Inflammatory macrophage (primary cell): ENCODE measurements at places on chromosomes 7 and 10.

DNA sequence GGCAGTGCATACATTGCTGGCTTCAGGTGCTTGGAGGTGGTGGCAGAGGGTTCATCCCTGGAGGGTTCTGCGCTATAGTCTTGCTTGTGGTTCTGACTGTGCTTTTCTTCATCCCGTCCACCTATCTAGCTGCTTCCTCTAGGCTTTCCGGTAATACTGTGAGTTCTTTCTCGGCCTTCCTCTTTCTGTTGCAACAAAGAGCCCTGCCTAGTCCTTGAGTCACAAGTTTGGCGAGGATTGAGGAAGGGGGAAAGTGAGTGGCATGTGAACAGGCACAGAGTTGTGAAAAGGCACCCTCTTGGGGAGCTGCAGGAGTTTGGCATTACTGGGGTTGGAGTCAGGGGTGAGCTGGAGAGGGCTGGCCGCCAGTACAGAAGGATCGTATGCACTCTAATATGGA is 123.0 kb downstream of the SH2D4B start:
- DNase-seq, result peak; percentile 83

DNA sequence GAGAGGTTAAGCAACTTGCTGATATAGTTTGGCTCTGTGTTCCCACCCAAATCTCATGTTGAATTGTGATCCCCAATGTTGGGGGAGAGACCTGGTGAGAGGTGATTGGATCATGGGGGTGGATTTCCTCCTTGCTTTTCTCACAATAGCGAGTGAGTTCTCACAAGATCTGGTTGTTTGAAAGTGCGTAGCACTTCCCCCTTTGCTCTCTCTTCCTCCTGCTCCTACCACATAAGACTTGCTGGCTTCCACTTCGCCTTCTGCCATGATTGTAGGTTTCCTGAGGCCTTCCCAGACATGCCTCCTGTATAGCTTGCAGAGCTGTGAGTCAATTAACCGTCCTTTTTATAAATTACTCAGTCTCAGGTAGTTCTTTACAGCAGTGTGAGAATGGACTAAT is 13.5 kb upstream of the ZNRF2 start:
- peak; percentile 39 for DNase-seq

GRCh38 chr7:149414745-149415390 is 46.0 kb downstream of the ZNF777 start:
- DNase-seq, result peak; percentile 11

GRCh38 chr10:71799608-71800453 is 26.5 kb upstream of the VSIR start:
- DNase-seq, result peak; percentile 64

- DNase-seq, result no peak
Observed at GRCh38 chr10:45566415-45566814, 106.2 kb downstream of the ZFAND4 start.

GRCh38 chr7:148722340-148723165 is 23.9 kb downstream of the CUL1 start:
- DNase-seq, result no peak

DNA sequence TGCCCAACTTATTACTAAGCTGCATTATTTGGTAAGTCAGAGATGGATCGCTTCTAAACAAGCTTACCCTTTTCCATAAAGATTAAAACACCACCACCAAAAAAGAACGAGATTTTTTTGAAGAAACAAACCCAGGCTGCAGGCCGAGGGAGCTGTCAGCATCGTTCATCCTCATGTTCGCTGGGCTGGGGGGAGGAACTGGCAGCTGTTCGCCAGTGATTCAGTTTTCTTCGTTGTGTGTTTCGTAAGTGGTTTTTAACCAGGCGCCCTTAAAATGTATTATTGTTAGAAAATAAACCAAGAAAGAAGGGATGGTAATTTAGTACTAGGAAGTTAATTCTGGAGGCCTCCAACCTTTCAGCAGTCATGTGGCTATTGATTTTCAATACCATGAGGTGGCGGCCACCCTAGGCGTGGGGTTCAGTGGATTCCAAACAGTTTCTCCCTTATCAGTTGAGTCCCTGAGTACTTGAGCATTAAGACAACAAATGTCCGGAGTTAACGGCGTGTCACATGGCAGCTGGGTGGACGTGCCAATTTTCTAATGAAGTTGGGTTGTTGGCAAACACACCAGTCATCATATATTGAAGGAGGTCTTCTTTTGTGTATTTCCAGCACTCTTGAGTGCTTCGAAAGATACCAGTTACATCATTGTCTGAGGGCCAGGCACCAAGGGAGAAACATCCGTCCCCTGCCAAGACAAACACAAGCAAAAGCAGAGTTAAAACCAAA is 173.2 kb downstream of the EBF3 start:
- DNase-seq, result no peak

DNA sequence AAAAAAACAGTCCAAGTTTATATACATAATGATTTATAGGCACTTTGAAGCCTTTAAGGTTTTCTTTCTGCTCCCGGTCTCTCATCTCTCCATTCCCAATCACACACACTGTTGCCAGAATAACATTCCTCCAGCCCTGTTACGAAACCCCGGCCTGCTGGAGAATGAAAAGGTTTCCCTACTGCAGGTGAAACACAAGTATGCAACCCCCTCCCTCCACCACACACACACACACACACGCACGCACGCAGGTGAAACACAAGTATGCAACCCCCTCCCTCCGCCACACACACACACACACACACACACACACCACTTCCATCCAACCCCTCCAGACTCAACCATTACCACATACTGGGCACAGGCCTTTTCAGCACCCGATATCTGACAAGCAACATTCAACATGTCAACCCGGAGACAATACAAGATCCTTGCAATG is 87.5 kb downstream of the PARD3 start:
- DNase-seq, result no peak

DNA sequence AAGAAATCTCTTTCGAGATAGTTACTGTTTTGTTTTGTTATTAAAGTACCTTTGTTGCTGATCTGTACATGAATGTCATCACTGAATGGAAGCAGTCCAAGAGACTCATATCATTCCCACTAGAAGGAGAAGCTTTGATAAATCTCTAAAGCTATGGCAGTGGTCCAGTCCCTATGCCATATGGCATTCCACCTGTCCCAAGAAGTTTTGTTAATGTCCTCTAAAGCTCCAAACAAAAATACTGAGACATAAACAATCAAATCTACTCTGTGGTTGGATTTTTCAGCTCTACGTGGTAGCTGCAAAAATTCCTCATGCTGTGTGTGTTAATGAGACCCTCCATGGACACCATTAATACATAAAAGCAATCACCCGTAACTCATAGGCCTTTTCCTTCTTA is 94.1 kb downstream of the LRRN3 start:
- no peak for DNase-seq

DNA sequence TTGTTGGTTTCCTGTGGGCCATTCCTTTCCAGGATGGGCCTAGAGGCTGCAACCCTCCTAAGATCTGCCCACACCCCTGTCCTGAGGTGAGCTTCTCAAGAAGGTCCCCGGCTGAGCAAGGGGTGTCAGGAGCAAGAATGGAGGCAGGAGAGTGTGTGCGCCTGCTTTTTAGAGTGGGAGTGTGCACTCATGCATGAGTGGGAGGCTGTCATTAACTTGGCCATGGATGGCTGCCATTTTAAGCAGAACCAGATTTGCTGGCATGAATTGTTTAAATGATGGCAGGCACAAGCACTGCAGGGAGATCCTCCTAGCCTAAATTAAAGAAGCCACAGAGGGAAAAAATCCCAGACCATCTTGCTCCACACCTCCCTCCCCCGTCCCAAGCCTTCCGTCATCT is 2.9 kb upstream of the SGPL1 start:
- no peak for DNase-seq

DNA sequence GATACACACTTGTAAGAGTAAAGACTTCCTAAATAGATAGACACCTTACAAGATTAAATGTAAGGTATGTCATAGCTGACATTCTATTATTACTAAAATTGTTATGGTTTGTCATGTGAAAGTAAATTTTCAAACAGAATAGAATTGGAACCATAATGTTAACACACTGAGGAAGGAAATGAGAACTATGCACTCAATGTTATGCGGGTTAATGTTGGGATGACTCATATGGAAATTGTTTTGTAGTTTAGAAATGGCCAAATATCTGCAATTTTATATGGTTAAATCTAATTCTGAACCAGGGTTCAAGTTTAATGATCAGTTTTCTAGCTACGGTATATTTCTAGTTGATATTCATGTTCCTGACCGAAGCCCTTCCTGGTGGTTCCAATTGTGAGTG is 214.2 kb upstream of the ADO start:
- peak; percentile 43 for DNase-seq

DNA sequence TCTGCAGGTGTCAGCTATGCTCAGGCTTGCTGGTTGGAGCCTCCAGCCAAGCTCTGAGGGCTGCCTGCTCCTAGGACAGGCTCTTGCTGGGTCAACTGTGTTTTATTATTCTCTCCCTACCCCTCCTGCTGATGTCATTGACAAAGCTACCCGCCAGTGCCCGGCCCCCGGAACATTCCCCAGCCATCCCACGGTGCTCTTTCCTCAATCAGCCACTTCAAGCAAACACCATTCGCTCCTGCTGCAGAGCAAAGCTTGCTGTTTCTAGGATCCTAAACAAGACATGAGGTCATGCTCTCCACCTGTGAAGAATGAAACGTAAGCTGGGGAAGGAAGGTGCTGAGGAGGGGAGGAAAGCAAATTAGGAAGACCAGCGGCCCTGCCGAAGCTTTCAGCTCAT is 2.1 kb upstream of the C10orf71 start:
- no peak for DNase-seq

GRCh38 chr7:1848013-1848640 is 178.1 kb downstream of the ELFN1 start:
- no peak for DNase-seq
